AML-193 (cell line): ENCODE measurements at places on chromosomes 11 and 22.

DNA sequence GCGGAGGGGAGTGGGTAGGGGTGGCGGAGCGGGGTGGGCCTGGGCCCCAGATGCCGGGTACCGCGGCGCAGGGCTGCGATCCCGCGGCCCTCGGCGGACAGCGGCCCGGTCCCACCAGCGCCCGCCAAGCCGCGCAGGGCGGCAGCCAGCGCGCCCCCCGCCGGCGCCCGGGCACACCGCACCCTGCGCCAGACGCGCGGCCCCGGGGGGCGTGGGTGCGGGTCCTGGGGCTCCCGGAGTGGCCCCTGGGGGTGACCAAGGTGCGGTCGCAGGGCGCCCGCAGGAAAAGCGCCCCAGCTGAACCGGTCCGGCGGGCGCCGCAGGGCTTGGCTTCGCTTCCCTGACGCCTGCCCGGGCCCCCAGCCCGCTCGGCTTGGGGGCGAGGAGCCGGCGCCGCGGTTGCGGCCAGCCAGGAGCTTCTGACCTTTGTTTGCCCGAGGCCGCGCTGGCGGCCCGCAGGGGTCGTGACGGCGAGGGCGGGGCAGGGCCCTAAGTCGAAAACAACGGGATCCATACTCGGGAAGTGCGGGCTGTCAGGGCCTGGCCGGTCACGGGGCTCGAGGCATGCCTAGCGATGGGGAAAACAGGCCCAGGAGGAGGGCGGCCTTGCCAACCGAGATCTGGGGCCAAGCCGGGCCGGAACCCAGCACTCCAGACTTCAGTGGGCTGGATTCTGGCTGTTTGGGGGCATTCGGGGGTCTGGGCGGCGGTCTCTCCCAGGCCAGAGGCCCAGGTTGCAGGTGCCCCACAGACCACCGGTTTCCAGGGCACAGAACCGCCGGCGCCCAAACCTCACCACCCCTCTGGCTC is 581 bp upstream of the AP5B1 start:
- DNase-seq, result no peak

- no peak for DNase-seq
These were observed 3.3 kb downstream of the CAPN5 start for GRCh38 chr11:77069969-77070582.

- no peak for DNase-seq
These were observed 10.7 kb upstream of the PLEKHA7 start for GRCh38 chr11:17024924-17025323.

DNA sequence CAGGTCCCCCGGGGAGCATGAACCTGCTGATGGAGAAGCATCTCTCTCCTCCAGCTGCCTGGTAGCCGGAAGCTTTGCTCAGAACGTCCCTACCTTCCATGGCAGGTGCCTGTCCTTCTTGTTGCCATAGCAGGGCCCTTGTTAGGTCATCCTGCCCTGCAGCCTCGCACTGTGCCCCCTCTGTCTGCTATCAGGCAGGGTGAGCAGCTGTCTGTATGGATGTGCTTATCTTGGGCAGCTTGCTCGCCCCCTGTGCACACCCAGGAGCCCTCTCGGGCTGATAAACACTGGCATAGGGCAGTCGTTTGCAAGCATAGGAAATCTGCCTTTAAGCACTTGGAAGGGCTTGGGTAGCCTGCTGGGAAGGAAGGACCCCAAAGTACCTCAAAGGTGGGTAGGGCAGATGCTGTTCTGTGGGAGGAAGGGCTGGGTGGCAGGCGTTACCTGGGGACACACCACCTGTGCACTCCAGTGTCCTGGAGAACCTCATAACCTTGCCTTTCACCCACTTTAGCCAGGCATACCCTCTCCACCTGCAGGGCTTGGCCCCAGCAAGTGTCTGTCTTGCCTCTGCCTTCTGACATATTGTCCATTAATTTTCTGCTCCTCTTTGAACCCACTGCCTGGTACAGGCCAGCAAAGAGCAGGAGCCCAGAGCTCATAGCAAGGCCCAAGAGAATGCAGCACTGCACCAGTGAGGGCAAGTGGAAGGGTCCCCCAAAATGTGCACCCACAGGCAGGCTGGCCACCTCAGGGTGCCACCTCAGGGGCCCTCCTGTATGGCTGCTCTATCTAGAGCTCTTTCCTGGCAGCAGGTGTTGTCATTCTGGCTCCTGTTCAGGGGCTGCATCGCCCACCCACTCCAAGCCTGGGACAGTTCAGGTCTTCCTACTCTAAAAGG is 8.0 kb upstream of the COMT start:
- DNase-seq, result no peak

DNA sequence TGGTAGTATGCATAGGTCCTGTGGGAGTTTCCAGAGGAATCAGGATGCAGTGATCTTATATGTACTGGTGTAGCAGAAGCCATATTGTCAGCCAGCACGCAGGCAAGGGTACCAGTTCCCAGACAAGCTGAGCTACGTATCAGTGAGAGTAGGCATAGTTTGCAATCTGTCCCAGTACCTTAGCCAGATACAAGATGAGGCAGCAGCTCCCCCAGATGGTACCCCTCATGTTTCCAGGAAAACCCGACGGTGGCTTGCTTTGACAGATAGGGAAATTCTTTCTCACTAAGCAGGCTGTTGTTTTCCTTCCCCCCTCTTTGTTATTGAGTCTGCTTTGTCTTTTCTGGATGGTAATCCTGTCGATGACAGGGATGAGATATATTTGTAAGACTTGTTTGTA is 109.7 kb upstream of the RRM1 start:
- no peak for DNase-seq

GRCh38 chr11:94175535-94175934 is 46.9 kb downstream of the PANX1 start:
- DNase-seq, result no peak

- no peak for DNase-seq
These were observed 90.7 kb downstream of the MORC2 start for GRCh38 chr22:30877662-30878515.

- no peak for DNase-seq
These were observed 33.2 kb downstream of the OR4A15 start for GRCh38 chr11:55401011-55401410.
